H1 (cell line): ENCODE measurements at places on chromosomes 6 and 20. TPM values are rescaled to one million over a fixed set of nuclear protein-coding genes. Genes with fewer than 3 reads are reported as not detected.

The OLIG3 gene
- 0.60 and 0.77 TPM in 2 replicates for total RNA-seq

The ADGRB3 gene
- 0.94 and 1.2 TPM in 2 replicates for total RNA-seq

- peaks cover 8% of the 10 kb centered on the region for H3K4me1 ChIP-seq
- H3K27ac ChIP-seq, result no peak overlapping the region
- H3K4me3 ChIP-seq, result peak overlapping the region; percentile 59
- H3K27me3 ChIP-seq, result peaks cover 77% of the 10 kb centered on the region
- H3K36me3 ChIP-seq, result no peaks in the 10 kb centered on the region
Measured at GRCh38 chr6:117264369-117264691, 1.0 kb upstream of the VGLL2 start.

DNA sequence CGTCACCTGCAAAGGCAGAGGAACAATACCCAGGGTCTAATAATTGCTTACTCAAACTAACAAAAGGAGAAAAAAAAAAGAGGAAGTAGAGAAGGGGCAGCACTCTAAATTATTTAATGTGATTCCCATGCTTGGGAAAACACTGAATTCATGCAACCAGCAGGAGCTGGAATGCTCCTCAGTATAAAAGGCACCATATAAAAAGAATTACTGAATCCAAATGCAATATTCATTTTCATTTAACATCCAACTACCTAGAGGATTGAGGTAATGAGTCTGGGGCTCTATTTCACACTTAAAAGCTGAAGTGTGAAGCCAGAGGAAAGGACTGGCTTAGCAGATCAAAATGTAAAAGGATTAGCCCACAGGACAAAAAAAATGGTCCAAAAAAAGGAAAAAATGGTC, 8.7 kb downstream of the B4GALT5 start:
- H3K4me3 ChIP-seq, result no peak overlapping the region
- no peak for DNase-seq
- no peak overlapping the region for H3K27ac ChIP-seq
- H3K36me3 ChIP-seq, result no peaks in the 10 kb centered on the region
